NCI-H345 (cell line): ENCODE measurements at places on chromosomes 5 and 9.

DNA sequence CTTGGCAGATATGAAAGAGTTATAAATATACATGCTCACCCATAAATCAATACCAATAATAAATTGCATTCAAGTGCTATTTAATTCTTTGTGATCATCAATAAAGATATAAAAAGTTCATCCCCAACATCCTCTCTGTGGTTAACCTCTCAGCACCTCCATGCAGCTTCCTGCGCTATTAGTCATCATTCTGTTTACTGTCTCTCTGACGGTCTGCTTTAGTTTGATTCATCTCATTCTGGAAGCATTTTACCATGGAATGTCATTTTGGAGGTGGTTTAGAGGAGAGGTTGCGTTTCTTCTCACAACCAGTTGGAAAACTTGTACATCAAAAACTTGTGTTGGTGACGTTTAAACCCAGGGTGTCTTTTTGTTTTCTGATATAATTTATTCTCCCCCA lies 486.6 kb downstream of the BRINP1 start:
- no peak for DNase-seq

GRCh38 chr5:28346696-28347095 lies 1308.3 kb upstream of the CDH9 start:
- no peak for DNase-seq

DNA sequence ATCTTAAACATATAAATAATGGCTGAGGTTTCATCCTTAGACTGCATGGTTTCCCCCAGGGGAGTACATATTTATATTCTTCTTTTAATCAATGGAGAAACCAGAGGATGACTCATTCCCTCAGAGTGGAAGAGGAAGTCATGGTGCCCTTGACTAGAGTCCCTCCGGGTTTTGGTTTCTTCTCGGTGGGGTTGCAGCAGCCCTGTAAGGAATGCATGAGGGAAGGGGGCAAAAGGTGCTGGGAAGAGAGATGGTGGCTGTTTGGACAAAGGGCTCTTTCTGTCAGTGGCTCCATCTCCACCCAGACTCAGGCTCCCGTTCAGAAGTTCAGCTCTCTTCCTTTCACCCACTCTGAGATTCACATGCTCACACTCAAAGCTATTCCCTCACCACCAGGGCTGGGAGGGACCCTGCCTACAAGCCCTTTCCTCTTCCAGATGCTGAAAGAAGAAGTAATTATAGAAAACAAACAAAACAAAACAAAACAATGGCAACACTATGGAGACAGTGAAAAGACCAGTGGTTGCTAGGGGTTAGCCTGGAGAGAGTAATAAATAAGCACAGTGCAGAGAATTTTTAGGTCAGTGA lies 129.8 kb upstream of the IL12B start:
- DNase-seq, result no peak

- no peak for DNase-seq
Measured at GRCh38 chr5:11719888-11720481, 184.3 kb downstream of the CTNND2 start.

- no peak for DNase-seq
Measured at GRCh38 chr5:180522330-180522729, 28.2 kb downstream of the CNOT6 start.
